Activated naive CD4-positive, alpha-beta T cell (primary cell): ENCODE measurements at places on chromosomes 12 and 14.

GRCh38 chr12:124847113-124848074 lies 16.3 kb downstream of the SCARB1 start:
- no peak for DNase-seq

- no peak for DNase-seq
These were observed 73.9 kb downstream of the ARMH4 start for GRCh38 chr14:58078068-58078467.

DNA sequence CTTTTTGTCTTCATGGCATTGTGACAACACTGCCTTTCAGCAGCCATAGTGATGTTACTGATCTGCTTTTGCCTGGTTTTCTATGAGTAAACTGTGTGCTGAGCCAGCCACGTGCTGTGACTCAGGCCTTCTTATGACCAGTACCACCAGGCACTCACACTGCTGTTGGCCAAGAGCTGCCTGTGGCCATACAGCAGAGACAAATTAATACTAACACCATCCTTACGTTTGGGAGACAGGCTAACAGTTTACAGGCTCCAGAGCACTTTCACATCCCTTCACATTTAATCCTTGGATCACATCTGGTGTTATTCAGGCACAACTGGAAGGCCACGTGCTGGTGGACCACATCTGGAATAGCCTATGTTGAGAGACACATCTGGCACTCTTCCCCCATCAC lies 377.9 kb downstream of the CCDC91 start:
- DNase-seq: no peak

DNA sequence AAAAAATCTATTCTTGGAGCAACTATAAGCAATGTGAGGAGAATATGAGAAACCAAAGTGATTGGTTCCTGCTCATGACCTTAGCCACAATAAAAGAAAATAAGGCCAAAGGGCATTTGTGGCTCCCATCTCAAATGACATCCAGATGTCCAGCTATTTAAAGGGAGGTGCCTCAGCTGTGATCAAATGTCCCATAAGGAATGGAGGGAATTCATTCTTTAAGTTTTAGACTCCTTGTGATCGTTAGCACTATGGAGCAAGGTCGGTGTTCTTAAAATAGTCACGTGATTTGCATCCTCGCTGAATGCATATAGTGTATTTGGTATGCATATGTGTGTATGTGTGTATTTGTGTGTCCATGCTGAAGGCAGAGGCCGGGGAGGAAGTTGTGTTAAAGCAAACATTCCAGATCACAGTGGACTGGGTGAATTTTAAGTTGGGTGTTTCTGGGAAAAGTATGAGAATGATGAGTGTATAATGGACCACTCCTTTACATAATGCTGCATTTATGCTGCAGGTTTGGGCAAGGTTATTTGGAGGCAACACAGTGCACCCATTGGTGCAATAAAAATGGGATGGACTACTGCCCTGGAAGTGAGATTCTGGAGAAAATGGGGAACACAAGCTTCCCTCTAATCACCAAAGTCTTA lies 5.6 kb upstream of the E2F7 start:
- no peak for DNase-seq

- no peak for DNase-seq
These were observed 1.0 kb downstream of the KCNA1 start for GRCh38 chr12:4910502-4911315.

- no peak for DNase-seq
These were observed 6.4 kb upstream of the SIX6 start for GRCh38 chr14:60502541-60502940.

DNA sequence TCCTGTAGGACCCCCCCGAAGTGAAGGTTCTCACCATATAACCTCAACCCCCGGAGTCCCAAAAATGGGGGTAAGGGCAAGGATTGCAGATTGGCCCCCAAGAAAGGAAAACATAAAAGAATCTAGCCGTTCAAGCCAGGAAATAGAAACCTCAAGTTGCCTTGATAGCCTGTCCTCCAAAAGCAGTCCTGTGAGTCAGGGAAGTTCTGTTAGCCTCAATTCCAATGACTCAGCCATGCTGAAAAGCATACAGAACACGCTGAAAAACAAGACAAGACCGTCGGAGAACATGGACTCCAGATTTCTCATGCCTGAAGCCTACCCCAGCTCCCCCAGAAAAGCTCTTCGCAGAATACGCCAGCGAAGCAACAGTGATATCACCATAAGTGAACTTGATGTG lies 344.2 kb upstream of the RGS6 start:
- DNase-seq: no peak

- no peak for DNase-seq
These were observed 525.3 kb downstream of the MED13L start for GRCh38 chr12:115752156-115752555.

GRCh38 chr14:52974406-52974805 lies 23.6 kb upstream of the FERMT2 start:
- DNase-seq: no peak

- DNase-seq: no peak
These were observed 16.9 kb downstream of the PPP4R3A start for GRCh38 chr14:91493169-91493568.

DNA sequence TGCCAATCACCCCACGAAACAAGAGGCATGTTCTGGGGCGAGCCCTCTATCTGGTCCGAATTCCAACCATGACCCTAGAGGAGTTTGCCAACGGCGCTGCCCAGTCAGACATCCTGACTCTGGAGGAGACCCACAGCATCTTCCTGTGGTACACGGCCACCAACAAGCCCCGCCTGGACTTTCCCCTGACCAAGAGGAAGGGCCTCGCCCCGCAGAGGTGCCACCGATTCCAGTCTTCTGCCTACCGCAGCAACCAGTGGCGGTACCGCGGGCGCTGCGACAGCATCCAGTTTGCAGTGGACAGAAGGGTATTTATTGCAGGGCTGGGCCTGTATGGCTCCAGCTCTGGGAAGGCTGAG lies 1.7 kb downstream of the BTBD6 start:
- no peak for DNase-seq

- DNase-seq: no peak
These were observed 59.5 kb downstream of the DAAM1 start for GRCh38 chr14:59247801-59248584.

GRCh38 chr12:108854451-108855283 lies 2.7 kb downstream of the SSH1 start:
- DNase-seq: no peak

GRCh38 chr14:53126731-53127130 lies 26.4 kb downstream of the DDHD1 start:
- DNase-seq: no peak

DNA sequence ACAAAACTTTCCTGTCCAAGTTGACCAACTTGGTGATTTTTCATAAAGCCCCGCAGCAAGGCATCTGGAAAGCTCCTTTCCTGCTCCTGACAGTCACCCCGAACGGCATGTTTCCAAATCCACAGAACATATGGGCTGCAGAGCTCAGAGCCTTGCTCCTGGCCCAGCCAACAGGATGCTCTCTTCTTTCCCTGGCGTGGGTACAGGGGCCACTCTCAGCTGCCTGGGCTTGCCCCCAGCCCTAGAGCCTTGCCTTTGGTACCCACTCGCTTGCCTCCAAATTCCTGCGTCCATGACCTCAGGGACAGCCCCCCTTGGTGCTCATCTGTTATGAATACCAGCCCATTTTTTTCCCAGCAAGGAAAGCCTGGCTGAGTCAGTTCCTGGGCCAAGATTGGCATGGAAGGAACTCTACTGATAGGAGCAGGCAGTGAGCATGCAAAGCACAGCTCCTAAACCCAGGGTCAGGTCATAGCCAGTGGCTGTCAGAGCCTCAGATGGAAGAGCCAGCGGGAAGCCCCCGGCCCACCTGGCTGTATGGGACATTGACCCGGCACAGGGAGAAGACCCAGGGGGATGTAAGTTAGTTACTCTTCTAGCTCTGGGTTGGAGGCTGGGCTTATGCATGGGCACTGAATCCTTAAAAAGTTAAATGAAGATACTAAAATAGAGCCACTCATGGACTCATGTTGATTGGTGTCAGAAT lies 105.3 kb upstream of the RTL1 start:
- DNase-seq: no peak

DNA sequence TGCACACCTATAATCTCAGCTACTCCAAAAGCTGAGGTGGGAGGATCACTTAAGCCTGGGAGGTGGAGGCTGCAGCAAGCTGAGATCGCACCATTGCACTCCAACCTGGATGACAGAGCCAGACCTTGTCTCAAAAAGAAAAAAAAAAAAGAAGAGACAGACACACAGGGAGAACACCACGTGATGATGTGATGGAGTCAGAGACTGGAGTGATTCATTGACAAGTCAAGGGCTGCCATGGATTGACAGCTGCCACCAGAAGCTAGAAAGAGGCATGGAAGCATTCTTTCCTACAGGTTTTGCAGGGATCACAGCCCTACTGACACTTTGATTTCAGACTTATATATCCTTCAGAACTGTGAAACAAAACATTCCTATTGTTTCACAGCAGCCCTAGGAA lies 3.5 kb upstream of the HCFC2 start:
- no peak for DNase-seq

DNA sequence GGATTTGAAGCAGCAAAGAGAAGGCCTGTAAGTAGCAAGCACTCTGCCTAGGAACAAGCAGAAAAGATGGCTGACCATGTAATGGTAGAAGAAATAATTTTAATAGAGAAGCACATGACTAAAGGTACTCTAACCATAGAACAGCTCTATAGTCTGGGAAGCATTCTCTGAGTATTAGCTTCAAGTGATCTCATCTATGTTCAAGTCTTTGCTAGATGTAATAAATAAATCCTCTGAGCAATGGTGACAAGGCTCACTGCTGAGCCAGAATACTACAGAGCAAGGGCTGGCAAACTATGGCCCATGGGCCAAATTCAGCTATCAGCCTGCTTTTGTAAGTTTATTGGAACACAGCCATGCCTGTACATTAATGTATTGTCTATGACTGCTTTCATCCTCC lies 84.8 kb downstream of the PEBP1 start:
- no peak for DNase-seq

- DNase-seq: no peak
These were observed 21.5 kb upstream of the ANO2 start for GRCh38 chr12:5966486-5967095.

- no peak for DNase-seq
These were observed 76.9 kb downstream of the LIN52 start for GRCh38 chr14:74161526-74162158.

- no peak for DNase-seq
These were observed 3.1 kb upstream of the DDHD1 start for GRCh38 chr14:53156238-53156637.

DNA sequence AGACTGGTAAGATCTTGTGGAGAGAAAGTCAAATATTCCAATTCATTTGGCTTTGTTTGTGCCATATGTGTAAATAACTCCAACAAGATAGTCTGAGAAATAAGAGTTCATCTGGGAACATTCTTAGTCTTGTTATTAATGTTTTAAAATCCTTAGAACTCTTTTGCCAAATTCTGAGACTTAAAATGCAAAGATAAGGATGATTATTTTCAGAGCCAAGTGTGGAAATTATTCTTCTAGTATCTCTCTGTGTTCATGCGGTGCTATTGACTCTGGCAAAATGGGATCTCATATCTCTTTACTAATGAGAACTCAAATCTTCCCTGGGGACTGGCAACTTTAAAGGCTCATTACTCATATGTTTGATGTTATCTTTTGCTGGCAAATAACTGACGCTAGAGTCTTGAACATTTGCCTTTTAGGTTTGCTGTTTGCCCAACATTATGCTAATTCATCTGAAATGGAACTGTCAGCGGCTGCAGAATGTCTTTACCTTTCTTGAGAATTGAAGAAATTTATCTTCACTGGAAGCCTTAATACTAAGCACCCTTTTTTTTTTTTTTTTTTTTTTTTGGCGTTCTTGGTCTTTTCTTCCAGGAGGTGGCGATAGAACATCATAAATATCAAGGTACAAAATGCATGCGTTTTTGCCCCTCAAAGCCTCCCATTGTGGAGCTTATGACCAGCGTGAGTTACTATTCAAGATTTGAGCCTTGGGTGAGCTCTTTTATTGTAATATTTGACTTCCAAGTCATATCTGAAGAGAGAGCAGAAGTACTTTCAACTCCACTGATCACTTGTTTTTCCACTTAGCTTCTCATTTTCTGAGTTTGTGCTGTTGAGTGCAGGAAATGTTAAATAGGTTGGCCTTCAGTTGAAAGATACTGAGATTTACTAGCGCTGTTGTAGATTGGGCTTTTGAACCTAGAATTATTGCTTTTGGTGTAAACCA lies 86.5 kb downstream of the CAND1 start:
- no peak for DNase-seq

GRCh38 chr12:131441638-131442336 lies 269.1 kb upstream of the SFSWAP start:
- DNase-seq: no peak

DNA sequence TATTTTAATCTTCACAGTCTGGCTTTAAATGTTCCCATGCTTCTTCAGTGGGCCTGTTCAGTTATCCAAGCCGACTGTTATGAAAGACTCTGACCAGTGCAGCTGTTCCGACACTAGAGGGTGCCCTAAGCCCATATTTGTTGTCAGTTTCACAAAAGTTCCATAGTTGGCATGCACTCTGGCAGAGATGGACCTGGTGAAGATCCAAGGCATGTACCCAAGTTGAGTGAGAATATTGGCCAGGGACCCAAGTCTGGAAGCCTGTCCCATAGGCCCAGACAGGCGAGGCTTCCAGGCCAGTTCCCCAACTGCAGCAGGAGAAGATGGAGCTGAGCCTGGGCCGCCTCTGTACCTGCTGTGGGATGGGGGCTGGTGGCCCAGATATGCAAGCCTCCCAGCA lies 27.4 kb upstream of the GUCY2C start:
- peak; percentile 2 for DNase-seq

DNA sequence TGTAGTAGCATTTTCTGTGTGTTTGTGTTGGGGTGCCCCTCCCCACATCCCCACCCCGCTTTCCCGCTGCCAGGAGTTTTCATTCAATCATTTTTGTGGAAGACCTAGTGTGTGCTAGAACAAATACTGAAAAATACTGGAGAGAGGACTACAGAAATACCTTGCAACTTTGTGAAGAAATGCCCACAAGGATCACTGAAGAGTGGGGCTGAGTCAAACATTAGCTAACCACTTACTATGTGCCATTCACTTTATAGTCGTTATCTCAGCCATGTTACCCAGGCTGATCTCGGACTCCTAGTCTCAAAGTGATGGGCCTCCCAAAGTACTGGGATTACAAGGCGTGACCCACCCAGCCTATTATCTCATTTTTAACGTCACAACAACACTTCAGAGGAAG lies 559 bp upstream of the LMBR1L start:
- DNase-seq: no peak

DNA sequence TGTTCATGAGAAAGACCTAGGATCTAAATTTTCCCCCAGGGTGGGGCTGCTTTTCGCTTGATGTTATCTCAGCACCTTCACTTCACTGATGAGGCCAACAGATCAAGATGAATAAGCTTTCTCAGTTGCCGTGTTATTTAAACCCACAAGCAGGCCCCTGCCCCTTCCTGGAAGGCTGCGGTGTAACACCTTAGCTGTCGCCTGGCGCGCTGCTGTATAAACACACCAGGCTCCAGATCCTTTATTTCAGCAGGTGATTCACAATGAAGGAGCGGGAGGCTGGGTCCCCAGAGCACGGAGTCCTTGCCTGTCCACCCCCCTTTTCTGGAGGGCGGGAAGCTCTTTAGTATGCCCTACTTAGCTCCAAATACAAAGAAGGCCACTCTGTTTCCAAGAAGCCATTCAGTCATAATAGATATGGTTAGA lies 515.4 kb downstream of the FUT8 start:
- peak; percentile 58 for DNase-seq
